ENCODE measurements at places on chromosomes 3 and 15.
A peak's percentile ranks its signal among the peaks of the same experiment; 100 is the strongest.

DNA sequence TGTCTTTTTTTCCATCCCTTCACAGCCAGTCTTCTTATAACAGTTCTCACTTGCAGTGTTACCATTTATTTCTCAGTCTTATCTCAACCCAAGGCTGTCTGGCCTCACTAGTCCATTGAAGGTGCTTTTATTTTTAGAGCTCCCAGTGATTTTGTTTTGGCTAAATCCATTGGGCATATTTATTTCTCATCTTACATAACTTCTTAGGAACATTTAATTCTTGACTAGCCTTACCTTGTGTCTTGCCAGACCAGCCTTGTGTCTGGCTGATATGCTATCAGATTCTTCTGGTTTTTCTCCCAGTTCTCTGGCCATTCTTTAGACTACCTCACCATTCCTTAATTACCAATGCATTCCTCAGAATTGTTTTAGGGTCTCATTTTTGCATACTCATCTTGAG lies 42.3 kb upstream of the TUSC7 start:
- no peak for DNase-seq

- DNase-seq: no peak
These were observed 33.9 kb upstream of the MEX3B start for GRCh38 chr15:82079736-82080135.

- DNase-seq: no peak
These were observed 138.6 kb downstream of the SUCLG2 start for GRCh38 chr3:67515778-67516177.

DNA sequence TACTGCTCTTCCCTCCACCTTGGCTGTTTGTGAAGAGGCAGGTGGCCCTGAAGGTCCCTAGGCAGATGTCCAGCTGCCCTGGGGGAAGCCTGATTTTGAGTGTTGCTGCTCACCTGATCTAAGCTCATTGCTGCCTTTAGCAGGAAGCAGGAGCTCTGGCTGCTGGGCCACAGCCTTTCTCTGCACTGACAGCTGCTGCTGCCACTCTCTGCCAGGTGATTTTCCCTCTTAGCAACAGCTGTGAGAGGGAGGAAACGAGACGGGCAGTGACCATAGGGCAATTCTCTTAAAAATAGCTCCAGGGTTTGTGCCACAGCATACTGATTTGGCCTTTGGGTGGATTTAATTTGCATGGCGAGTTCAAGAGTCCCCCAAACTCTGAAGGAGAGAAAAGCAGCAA lies 415.8 kb upstream of the SEMA6D start:
- no peak for DNase-seq

- no peak for DNase-seq
These were observed 3.1 kb upstream of the TATDN2 start for GRCh38 chr3:10245081-10245712.

DNA sequence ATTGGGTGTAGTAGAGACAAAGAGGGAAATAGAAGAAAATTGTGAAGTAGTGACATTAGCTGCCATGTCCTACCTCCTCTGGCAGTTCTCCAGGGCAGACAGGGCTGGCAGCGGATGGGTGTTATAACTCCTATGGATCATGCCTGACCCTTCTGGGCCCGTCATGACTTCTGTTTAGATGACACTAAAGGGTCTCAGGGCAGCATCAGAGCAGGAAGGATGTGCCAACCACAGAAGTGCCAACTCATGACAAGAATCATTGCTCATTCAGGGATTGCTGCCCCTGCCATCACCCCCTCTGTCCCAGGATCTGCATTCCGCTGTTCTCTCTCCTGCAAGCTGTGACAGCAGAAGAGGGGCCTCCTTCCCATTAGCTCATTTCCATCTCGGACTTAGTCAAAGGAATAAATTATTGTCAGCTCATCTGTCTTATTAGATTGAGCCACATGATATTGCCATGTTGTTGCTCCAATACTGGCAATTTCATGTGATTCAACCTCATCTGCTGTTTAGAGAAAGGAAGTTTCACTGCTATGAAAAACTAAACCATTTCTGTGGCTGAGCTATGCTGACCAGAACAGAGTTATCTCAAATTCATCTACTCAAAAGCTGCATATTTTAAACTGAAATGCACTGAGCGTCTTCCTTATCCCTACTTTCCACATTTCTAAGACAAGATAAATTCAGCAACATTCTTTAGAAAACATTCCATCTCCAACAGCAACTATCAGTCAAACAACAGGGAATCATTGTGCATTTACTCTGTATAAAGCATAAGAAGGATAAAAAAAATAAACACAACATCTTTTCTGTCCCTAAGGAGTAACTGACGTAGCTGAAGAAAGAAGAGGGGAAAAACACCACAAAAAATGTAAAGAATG lies 271.6 kb downstream of the FHIT start:
- DNase-seq: peak; percentile 49

GRCh38 chr3:85877631-85878030 lies 918.8 kb downstream of the CADM2 start:
- no peak for DNase-seq
